GM23248 (cell line): ENCODE measurements at places on chromosomes 13 and 19.
A peak's percentile ranks its signal among the peaks of the same experiment; 100 is the strongest.

- H3K4me3 ChIP-seq = no peak overlapping the region
- H3K4me1 ChIP-seq = no peaks in the 10 kb centered on the region
- H3K27ac ChIP-seq = no peak overlapping the region
- H3K36me3 ChIP-seq = no peaks in the 10 kb centered on the region
Observed at GRCh38 chr13:19382111-19382510, 179.2 kb downstream of the TPTE2 start.

GRCh38 chr19:21028969-21029268 lies 8.5 kb downstream of the ZNF430 start:
- H3K36me3 ChIP-seq = peaks cover 15% of the 10 kb centered on the region
- no peaks in the 10 kb centered on the region for H3K27me3 ChIP-seq
- no peak overlapping the region for H3K27ac ChIP-seq
- peaks cover 19% of the 10 kb centered on the region for H3K4me1 ChIP-seq
- DNase-seq = no peak
- no peak overlapping the region for H3K4me3 ChIP-seq

GRCh38 chr13:114100446-114101357 lies 31.7 kb downstream of the RASA3 start:
- 0 out of 2 replicates have a peak overlapping the region, but pooled peaks have one; percentile 6 for H3K27ac ChIP-seq
- no peaks in the 10 kb centered on the region for H3K36me3 ChIP-seq
- DNase-seq = peak; percentile 57

- no peak overlapping the region for H3K27ac ChIP-seq
- peak; percentile 45 for DNase-seq
- no peaks in the 10 kb centered on the region for H3K36me3 ChIP-seq
- no peaks in the 10 kb centered on the region for H3K27me3 ChIP-seq
- H3K4me1 ChIP-seq = no peaks in the 10 kb centered on the region
- H3K4me3 ChIP-seq = no peak overlapping the region
Observed at GRCh38 chr13:41384749-41385503, 72.4 kb upstream of the RGCC start.

DNA sequence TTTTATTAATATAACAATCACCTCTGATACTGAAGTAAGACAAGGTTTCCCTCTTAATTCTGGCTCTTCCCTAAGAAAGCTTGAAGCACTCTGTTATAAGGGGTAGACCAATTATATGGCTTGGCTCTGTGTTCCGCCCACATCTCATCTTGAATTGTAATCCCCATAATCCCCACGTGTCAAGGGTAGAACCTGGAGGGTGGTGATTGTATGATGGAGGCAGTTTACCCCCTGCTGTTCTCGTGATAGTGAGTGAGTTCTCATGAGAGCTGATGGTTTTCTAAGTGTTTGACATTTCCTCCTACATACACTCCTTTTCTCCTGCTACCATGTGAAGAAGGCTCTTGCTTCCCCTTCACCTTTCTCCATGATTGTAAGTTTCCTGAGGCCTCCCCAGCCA lies 363.8 kb upstream of the PCDH20 start:
- DNase-seq = no peak
- no peak overlapping the region for H3K4me3 ChIP-seq

- H3K4me1 ChIP-seq = peaks cover 21% of the 10 kb centered on the region
- no peak overlapping the region for H3K27ac ChIP-seq
- DNase-seq = no peak
- no peak overlapping the region for H3K4me3 ChIP-seq
- no peaks in the 10 kb centered on the region for H3K36me3 ChIP-seq
Observed at GRCh38 chr13:30587231-30587630, 30.5 kb upstream of the USPL1 start.

DNA sequence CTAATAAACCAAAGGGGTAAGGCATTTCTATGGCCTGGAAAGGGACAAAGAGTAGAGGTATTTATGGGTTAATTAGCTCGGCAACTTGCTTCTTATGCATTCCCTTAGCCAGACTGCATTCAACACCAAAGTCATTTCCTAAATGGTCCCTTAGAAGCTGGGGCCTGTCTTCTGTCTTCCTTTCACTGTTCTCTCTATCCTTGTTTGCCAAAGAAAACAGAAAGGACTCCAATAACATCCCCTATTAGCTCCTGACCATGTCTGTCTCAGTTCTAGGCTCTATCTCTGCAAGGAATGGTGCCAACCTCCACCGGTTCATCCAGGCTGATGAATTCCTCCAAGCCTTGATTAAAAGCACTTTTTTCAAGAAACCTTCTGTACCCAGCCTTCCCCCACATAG lies 123.5 kb downstream of the KCTD12 start:
- DNase-seq = no peak
- H3K27ac ChIP-seq = no peak overlapping the region
- H3K27me3 ChIP-seq = no peaks in the 10 kb centered on the region
- no peaks in the 10 kb centered on the region for H3K4me1 ChIP-seq

- H3K4me3 ChIP-seq = no peak overlapping the region
- peaks cover 18% of the 10 kb centered on the region; the same call in 1 of the 2 replicates for H3K36me3 ChIP-seq
- DNase-seq = no peak
- H3K27me3 ChIP-seq = no peaks in the 10 kb centered on the region
- no peak overlapping the region for H3K27ac ChIP-seq
Observed at GRCh38 chr19:39827216-39827615, 6.7 kb downstream of the DYRK1B start.

- no peak overlapping the region for H3K4me3 ChIP-seq
- H3K27ac ChIP-seq = no peak overlapping the region
- DNase-seq = no peak
Observed at GRCh38 chr13:23810685-23811240, 78.4 kb downstream of the MIPEP start.

DNA sequence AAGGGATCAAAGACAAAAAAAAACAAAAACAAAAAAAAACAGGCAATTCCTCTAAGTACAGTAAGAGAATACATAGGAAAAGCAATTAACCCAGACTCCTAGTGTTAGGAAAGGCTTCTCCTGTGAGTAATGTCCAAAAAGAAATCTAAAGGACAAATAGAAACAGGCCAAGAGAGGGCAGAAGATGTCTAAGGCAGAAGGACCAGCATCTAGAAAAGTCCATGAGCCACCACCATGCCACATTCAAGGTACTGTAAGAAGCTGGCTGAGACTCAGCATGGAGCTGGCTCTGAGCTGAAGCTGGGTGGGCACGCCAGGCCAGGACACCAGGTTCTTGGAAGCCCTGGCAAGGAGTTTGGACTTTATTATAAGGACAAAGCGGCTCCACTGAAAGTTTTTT lies 118.1 kb upstream of the FRY start:
- H3K4me3 ChIP-seq = no peak overlapping the region
- peak; percentile 60 for DNase-seq
- no peak overlapping the region for H3K27ac ChIP-seq

DNA sequence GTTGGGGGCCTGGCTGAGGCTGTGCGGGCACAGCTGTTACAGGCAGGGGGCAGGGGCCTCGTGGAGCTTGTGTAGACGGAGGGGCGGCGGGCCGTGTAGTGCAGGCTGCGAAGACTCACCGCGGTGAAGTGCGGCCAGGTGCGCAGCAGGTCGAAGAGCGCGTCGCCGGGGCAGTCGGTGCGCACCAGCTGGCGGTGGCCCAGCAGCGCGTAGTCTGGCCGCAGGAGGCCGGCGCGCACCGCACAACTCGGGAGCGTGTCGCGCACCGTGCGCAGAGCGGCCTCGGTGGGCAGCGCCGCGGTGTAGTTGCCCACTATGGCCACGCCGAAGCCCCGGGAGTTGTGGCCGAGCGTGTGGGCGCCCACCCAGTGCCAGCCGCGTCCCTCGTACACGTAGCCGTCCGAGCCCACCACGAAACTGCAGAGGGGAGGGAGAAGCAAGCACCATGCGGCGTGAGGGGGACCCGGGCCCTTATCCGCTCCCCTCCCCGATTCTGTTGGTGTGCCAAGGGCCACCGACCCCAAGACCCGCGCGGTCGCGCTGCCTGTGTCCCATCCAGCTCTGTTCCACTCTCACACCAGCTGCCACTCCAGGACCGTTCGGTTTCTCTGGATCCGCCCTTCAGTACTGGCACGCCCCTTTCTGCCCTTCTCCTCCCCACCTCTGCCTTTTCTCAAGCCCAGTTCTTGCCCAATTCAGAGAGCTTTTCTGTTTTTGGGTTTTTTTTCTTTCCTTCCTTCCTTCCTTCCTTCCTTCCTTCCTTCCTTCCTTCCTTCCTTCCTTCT lies 5.4 kb upstream of the RASAL3 start:
- no peaks in the 10 kb centered on the region for H3K36me3 ChIP-seq
- H3K27me3 ChIP-seq = peaks cover 7% of the 10 kb centered on the region
- H3K27ac ChIP-seq = no peak overlapping the region
- no peaks in the 10 kb centered on the region for H3K4me1 ChIP-seq
- no peak overlapping the region for H3K4me3 ChIP-seq

DNA sequence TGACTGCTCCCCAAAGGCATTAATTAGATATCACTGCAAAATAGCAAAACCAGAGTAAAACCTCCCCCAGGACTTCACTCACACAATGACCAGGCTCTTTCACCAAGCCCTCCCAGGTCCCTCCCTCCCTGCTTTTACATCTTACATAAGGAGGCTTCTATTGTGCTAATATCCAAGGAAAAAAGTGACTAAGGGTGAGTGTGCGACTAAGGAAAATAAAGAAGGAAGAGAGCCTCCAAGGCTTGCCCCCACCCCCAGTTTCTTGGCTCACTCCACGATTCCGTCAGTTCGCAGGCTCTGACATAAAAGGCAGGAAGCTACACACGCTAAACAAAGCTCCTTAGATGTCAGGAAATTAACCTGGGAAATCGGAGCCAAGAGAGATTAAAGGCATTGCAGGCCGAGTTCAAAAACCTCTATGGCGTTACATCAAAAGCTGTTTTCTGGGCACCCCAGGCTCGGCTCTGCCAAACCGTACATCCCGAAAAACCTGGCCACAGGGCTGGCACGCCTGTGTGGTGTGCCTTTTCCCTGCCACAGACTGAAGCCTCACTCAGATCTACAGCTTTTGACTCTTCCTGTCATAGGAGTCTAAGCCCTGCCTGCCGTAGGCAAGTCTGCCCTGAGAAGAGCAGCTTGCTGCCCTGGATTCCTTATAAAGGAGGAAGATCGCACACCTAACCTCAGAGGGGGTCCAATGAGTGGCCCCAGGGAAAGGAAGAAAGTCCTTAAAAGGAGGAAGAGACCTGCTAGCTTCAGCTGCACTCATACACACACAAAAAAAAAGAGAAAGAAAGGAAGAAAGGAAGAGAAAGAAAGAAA lies 67.0 kb upstream of the SERP2 start:
- H3K36me3 ChIP-seq = no peaks in the 10 kb centered on the region
- H3K4me1 ChIP-seq = peaks cover 13% of the 10 kb centered on the region
- peak; percentile 95 for DNase-seq
- H3K27me3 ChIP-seq = no peaks in the 10 kb centered on the region
- no peak overlapping the region for H3K4me3 ChIP-seq

DNA sequence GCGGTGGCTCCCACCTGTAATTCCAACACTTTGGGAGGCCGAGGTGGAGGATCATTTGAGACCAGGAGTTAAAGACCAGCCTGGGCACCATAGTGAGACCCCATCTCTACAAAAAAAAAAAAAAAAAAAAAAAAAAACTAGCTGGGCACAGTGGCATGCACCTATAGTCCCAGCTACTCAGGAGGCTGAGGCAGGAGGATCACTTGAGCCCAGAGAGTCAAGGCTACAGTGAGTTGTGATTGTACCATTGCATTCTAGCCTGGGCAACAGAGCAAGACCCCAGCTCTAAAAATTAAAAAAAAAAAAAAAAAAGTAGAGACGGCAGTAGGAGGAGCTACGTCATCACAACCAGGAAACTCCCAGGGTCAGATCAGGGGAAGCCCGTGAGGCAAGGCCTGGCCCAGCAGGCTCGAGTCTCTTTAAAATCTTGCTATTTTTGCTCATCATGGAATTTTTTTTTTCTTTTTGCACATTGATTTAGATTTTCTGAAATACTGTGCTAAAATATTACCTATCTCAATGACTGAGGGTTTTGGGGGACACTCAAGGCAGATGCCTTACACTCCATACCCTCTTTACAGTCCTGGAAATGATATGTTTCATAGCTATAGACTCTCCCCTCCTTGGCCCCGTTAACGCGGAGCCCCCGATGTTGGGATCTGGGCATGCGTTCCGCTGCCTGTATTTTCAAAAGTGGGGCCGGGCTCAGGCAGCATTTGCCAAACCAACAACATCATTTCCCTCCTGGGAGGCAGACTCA lies 44.4 kb upstream of the USE1 start:
- no peak overlapping the region for H3K4me3 ChIP-seq
- peak; percentile 37 for DNase-seq
- no peaks in the 10 kb centered on the region for H3K27me3 ChIP-seq
- H3K27ac ChIP-seq = no peak overlapping the region
- H3K4me1 ChIP-seq = peaks cover 8% of the 10 kb centered on the region; the same call in 1 of the 2 replicates

GRCh38 chr13:48530833-48531232 lies 2.0 kb downstream of the RCBTB2 start:
- DNase-seq = no peak
- H3K4me1 ChIP-seq = 0 out of 2 replicates have a peak, but pooled peaks cover 3% of the 10 kb centered on the region
- no peak overlapping the region for H3K27ac ChIP-seq

DNA sequence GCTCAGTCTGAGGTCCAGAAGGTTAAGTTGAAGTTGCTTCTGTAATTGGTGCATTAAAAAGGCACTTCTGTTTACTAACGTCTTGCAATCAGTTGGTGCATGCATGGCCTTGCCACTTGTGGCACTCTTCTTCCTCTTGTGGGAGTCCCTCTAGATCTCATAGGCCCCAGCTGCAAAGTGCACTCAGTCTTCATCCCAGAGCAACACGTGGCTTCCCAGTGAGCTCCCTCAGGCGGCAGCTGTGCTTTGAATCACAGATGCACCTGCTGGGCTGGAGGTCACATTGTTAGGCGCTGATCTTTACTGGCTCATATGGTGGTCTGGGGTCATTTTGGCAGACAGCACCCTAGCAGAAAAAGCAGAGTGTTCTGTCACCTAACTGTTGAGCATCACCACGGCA lies 215.7 kb downstream of the ZNF536 start:
- H3K4me3 ChIP-seq = no peak overlapping the region
- no peaks in the 10 kb centered on the region for H3K36me3 ChIP-seq
- no peak for DNase-seq
- H3K27ac ChIP-seq = no peak overlapping the region
- no peaks in the 10 kb centered on the region for H3K27me3 ChIP-seq

DNA sequence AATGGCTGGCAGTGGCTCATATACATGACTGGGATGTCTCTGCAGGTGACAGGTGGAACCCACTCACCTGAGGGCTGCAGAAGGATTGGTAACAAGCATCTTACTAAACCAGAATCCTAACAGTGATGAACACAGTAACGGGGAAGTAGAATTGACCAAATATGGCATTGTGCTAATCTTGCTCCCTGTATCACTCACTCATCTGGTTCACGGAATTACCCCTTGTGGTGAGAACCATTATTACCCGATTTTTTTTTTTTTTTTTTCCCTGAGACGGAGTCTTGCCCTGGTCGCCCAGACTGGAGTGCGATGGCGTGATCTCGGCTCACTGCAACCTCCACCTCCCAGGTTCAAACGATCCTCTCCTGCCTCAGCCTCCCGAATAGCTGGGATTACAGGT lies 69.5 kb downstream of the PTPRS start:
- peak; percentile 24 for DNase-seq
- no peaks in the 10 kb centered on the region; the same call in 1 of the 2 replicates for H3K36me3 ChIP-seq
- H3K27me3 ChIP-seq = no peaks in the 10 kb centered on the region
- H3K4me1 ChIP-seq = no peaks in the 10 kb centered on the region

GRCh38 chr13:51361106-51361505 lies 21.6 kb downstream of the SERPINE3 start:
- H3K27me3 ChIP-seq = no peaks in the 10 kb centered on the region
- H3K4me1 ChIP-seq = peaks cover 20% of the 10 kb centered on the region
- peaks cover 54% of the 10 kb centered on the region for H3K36me3 ChIP-seq
- no peak for DNase-seq
